H7 (cell line): ENCODE measurements at places on chromosomes 6 and 20. TPM values are rescaled to one million over a fixed set of nuclear protein-coding genes. Genes with fewer than 3 reads are reported as not detected.

Gene COX4I2
- total RNA-seq = 0.21 TPM in 1 of 2 replicates, not detected in the other

Gene TTK
- total RNA-seq = 69.0 and 97.9 TPM in 2 replicates

Gene VNN1
- not detected in 2 replicates for total RNA-seq

Gene PLCB1
- total RNA-seq = 5.8 and 13.3 TPM in 2 replicates

Gene ECT2L
- total RNA-seq = 0.03 TPM in 1 of 2 replicates, not detected in the other

Gene FNDC11
- total RNA-seq = 6.4 and 8.0 TPM in 2 replicates

Gene ARMC12
- 0.94 and 3.0 TPM in 2 replicates for total RNA-seq

Gene PAX1
- total RNA-seq = not detected in 2 replicates

Gene PLEKHG1
- total RNA-seq = 0.44 and 0.45 TPM in 2 replicates

Gene NKX2-4
- total RNA-seq = not detected in 2 replicates

Gene PACSIN1
- 3.4 and 4.9 TPM in 2 replicates for total RNA-seq

Gene CAPN11
- 1.0 and 2.0 TPM in 2 replicates for total RNA-seq

Gene GCNT2
- total RNA-seq = 33.4 and 52.5 TPM in 2 replicates

Gene UBR2
- total RNA-seq = 13.1 and 18.7 TPM in 2 replicates

Gene TFAP2D
- not detected in 2 replicates for total RNA-seq

Gene FAM162B
- total RNA-seq = 1.5 and 1.6 TPM in 2 replicates

Gene BPI
- total RNA-seq = not detected in 2 replicates

Gene GABRR1
- total RNA-seq = 0.07 and 0.10 TPM in 2 replicates

Gene SEL1L2
- not detected in 2 replicates for total RNA-seq

Gene NFATC2
- 0.28 and 0.48 TPM in 2 replicates for total RNA-seq

Gene PHIP
- 24.4 and 39.5 TPM in 2 replicates for total RNA-seq

Gene LRRC1
- 10.1 and 14.5 TPM in 2 replicates for total RNA-seq

Gene KIF25
- 0.15 and 0.42 TPM in 2 replicates for total RNA-seq

Gene TUBB2A
- 789 and 839 TPM in 2 replicates for total RNA-seq

Gene SLC24A3
- 0.44 and 0.48 TPM in 2 replicates for total RNA-seq

Gene SLC17A1
- not detected in 2 replicates for total RNA-seq

Gene CST7
- total RNA-seq = not detected in 2 replicates

Gene EPPIN
- total RNA-seq = 0.03 TPM in 1 of 2 replicates, not detected in the other

Gene GSTA3
- not detected in 2 replicates for total RNA-seq

Gene KCNS1
- 0.18 and 0.59 TPM in 2 replicates for total RNA-seq

Gene VSTM2L
- 2.7 and 5.8 TPM in 2 replicates for total RNA-seq

Gene SIRPB1
- total RNA-seq = not detected in 2 replicates

Gene LY86
- not detected in 2 replicates for total RNA-seq

Gene CFB
- total RNA-seq = not detected in 2 replicates

Gene TNFRSF21
- total RNA-seq = 47.5 and 50.8 TPM in 2 replicates

Gene FAXC
- 4.7 and 7.4 TPM in 2 replicates for total RNA-seq

Gene GLP1R
- 0.18 and 0.87 TPM in 2 replicates for total RNA-seq

Gene APOM
- total RNA-seq = 3.3 and 4.2 TPM in 2 replicates

Gene C2
- 0.63 and 1.7 TPM in 2 replicates for total RNA-seq

Gene BIRC7
- 0.26 TPM in 1 of 2 replicates, not detected in the other for total RNA-seq

Gene CFAP206
- total RNA-seq = 0.14 TPM in 1 of 2 replicates, not detected in the other

Gene SNAI1
- 9.4 and 13.3 TPM in 2 replicates for total RNA-seq

Gene DNMT3B
- 496 and 585 TPM in 2 replicates for total RNA-seq

Gene FYN
- 45.4 and 85.7 TPM in 2 replicates for total RNA-seq

Gene FAM229B
- 8.0 and 11.5 TPM in 2 replicates for total RNA-seq
